ENCODE measurements at places on chromosomes 5 and 9. TPM values are rescaled to one million over a fixed set of nuclear protein-coding genes. Genes with fewer than 3 reads are reported as not detected.

Gene PDCD1LG2
- 1.9 TPM for total RNA-seq

Gene IPO11
- 22.1 TPM for total RNA-seq

Gene FBN2
- 24.5 TPM for total RNA-seq

Gene CDO1
- 0.55 TPM for total RNA-seq

Gene IL9
- total RNA-seq = not detected

Gene F12
- total RNA-seq = 3.1 TPM

Gene IL31RA
- total RNA-seq = 1.0 TPM

Gene SLC25A48
- total RNA-seq = not detected

Gene PCDHB13
- total RNA-seq = 0.17 TPM
